ENCODE measurements at places on chromosomes 5 and 9. TPM values are rescaled to one million over a fixed set of nuclear protein-coding genes. Genes with fewer than 3 reads are reported as not detected.

Gene CCDC152
- total RNA-seq = 0.90 TPM

DNA sequence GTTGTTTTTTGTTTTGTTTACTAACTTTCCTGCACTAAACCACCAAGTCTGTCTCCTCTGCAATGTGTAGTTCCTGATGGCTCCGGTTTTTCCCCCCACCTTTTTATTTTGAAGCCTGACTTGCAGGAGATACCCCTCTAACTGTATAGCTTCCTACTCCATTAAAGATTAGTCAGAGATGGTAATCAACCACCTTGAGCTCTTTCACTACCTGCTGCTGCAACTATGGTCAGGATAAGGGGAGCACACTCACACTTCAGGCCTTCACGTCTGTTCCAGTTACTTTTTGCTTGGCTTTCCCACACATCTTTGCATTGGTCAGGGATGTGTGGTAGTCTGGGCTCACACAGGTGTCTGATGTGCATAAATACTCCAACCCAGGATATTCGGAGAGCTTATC is 63.4 kb downstream of the NR6A1 start:
- no peak for DNase-seq

Gene BARX1
- not detected for total RNA-seq

Gene SLC6A19
- total RNA-seq = not detected

DNA sequence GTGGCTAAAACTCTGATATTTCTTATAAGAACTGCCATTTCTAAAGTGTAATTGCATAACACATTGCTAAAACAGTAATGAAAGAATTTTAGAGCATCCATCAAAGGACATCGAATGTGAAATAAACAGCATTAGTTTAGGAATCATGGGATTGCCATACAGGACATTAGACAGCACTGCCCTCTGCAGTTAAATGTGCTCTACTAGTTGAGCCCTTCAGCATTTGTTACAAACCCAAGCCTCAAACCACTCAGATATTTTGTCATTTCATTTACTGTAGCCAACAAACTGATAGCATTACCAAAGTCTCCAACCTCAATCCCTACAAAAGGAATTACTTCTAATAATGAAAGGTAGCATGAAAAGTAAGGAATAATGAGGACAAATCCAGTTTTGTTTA is 116.8 kb upstream of the COX7C start:
- DNase-seq = no peak

Gene OBP2B
- not detected for total RNA-seq

DNA sequence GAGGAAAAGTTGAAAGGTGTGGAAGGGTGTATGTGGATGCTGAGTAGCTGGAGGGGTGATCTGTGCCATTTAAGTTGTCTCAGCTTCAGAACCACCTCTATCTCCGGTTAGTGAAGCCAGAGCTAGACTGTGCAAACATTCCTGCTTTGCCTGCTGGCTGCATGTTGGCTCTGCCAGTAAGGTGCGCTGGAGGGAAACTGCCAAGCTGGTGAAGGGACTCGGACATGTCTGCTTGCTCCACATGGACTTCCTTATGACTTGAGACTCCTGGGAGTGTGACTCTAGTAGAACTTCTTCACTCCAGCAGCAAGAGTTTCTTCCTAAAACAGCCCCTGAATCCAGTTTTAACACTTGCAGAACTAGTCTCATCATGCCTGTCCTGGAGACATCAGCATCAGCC is 27.9 kb downstream of the DAB2 start:
- no peak for DNase-seq

Gene PTGS1
- total RNA-seq = 20.8 TPM

GRCh38 chr5:176365351-176366231 is at the start of gene ARL10:
TSS of gene ARL10 (plus strand) at chr5:176365487. CDS start at chr5:176365564, 77 bp downstream.
- DNase-seq = peak; percentile 87

DNA sequence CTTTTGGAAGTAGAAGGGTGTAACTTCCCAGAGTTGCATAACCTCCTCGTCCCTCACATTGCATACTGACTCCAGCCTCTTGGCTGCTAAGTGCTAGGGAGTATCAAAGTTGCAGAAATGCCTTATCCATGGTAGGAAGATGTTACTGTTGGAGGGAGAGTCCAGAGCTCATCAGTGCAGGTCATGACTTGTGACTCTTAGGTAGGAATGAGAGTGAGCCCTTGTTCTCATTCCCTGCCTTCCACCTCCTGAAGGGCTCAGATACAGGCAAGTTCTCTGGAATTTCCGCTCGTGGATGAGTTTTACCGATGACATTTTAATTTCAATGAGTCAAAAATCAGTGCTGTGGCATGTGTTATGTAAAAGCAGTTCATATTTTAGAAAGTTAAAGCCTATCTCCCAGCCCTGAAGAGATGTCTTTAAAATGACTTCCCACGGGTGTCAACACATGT is 17.0 kb downstream of the IRX1 start:
- no peak for DNase-seq

DNA sequence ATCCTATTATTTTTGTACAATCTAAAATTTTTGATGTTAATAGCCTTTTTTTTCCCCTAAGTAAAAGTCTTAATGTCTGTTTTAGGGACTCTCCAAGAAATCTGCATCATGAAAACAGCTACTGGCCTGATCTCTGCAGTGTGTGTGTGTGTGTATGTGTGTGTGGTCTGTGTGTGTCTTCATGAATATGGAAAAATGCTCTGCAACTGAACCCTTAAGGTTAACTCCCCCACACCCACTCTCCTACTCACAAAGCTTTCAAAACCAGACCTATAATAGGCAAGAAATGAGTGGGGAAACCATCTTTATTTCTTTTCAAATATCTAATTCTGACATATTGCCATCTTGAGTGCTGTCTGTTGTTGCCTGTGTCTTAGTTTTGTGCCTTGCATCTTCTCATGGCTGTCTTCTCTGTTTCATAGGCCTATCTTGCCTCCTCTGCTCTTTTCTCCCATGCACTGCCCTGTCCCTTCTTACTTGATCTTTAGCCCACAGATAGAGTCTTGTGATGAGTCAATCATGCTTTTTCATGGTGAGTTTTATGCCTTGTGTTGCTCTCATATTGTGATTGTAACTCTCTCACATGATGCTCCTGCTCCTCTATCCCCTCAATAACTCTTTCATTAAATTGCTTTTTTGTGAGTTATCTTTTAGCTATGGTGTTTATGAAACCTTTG is 68.3 kb downstream of the CHSY3 start:
- no peak for DNase-seq

- peak; percentile 90 for DNase-seq
Measured at GRCh38 chr9:121350993-121351561, 19.0 kb downstream of the STOM start.

Gene LRRC70
- 6.8 TPM for total RNA-seq

DNA sequence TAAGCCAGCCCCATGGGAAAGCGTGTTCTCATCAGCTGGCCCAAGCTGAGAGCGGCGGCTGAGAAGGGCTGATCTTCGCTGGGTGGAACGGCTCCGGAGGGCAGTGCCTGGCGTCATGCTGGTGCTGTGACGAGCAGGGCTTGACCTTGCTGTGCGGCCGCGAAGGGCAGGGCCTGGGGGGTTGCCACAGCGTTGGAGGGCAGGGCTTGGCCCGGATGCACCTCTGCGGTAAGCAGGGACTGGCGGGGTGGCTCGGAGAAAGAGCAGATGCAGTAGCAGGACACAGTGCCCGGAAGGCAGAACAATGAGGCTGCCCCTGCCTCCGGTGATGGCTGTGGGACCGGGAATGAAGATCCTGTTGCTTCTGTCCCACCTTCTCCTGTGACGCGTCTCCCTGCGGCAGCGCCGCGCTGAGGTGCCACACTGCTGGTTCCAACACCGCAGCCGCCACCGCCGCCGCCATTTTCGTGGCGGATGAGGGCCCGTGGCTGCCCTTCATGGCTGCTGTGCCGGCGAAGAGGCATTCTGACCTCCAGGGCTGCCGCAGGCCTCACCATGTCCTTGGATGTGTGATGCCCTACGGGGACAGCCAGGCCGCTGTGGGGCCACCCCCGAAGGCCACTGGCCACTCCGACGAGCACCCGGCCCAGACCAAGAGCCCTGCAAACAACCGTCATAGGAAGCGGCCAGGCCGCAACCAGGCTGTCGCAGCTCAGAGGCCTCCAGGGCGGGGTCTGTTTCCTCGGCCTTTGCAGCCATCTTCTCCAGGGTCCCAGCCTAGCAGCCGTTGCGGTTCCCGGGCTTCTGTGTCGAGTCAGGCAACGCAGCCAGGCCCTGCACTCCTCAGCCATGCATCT is 890.5 kb upstream of the CTNND2 start:
- DNase-seq = peak; percentile 69

DNA sequence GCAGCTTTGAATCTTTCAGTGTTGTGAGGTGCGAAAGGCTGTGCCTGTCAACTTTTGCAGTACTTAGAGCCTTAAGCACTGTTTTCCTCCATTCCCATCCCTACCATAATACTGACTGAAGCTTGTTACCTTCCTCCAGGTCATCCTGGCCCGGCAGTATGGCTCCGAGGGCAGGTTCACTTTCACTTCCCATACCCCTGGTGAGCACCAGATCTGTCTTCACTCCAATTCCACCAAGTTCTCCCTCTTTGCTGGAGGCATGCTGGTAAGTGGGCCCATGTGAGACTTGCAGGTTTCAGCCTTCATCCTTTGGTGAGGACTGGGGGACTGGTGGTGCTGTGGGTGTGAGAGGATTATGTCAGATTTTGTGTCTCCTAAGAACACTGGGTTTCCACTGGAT is 1.5 kb downstream of the TMED9 start:
- no peak for DNase-seq
